ENCODE measurements at places on chromosomes 3 and 15.

- DNase-seq, result peak; percentile 87
Observed at GRCh38 chr3:127672429-127673190, at the start of gene ABTB1. TSS of gene ABTB1 (plus strand) at chr3:127672952. CDS start at chr3:127673026, 74 bp downstream.

DNA sequence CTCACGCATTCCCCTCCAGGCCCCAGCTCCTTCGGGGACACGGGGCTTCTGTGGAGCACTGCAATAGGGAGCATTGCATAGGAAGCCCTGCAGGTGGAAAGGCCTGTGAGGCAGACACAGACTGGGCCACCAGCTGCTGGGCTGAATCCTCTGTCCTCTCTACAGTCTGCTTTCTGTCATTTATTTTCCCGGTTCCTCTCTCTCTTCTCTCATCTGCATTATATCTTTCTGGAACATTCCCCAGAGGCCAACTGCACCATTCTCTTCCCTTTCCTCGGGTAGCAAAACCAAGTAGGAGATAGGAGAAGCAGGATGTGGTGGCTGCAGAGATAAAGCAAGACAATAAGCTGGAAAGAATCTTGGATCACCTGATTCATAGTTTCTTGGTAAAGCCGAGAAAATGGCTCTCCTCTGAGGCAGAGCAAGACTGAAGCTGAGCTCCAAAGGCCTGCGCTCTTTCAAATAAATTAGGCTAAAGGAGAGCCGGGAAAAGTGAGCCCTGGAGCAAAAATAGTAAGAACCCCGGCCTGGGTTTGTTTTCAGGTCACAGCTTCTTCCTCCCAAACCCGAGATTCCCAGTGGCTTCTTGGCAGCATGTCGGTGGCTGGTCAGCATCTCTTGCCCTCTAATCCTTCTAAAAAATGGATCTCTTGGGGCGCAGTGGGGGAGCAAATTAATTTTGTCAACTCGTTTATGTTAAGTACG is 5.3 kb downstream of the TM4SF4 start:
- no peak for DNase-seq

GRCh38 chr3:143685491-143685890 is 162.8 kb downstream of the SLC9A9 start:
- no peak for DNase-seq

GRCh38 chr15:101003706-101004105 is 84.5 kb downstream of the LRRK1 start:
- DNase-seq, result peak; percentile 10

DNA sequence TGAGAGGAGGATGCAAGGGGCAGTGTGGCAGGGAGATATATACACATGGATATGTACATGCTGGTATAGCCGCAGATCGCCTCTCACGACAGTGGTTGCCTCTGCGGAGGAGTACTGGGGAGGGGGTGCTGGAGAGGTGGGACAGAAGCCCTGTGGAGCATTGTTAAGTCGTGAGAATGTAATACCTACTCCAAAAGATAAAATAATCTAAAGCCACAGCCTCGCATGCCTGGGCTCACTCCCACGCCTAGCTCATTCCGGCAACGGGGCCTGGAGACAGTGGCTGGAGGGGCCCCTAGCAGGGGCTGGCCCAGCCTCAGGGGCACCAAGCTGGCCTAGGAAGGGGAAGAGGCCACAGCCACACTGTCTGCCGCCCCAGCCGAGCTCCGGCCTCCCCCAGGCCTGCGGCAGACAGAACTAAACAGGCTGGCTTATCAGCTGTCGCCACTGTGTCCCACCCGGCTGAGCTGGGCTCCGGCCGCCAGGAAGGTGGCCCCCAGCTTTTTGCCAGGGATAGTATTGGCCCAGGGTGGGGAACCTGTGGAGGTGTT is 65.1 kb upstream of the LCTL start:
- DNase-seq, result no peak

DNA sequence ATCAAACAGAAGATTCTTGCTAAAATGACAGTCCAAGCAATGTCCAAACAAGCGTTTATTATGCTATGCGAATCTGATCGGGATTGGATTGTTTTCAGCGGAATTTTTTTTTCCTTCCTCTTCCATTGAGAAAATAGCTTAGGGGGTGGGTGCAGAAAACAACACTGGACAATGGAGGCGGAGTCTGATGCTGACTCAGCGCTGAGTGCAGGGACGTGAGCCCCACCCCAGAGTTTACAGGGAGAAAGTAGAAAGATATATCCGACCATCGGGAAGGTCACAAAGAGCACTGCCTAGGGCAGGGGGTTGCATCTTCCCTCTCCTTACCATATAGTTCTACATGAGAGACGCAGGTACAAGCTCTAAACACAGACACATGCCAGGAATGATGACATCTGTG is 117.0 kb downstream of the FOXP1 start:
- no peak for DNase-seq

- DNase-seq, result no peak
Observed at GRCh38 chr3:113051787-113052186, 61.0 kb downstream of the GTPBP8 start.

DNA sequence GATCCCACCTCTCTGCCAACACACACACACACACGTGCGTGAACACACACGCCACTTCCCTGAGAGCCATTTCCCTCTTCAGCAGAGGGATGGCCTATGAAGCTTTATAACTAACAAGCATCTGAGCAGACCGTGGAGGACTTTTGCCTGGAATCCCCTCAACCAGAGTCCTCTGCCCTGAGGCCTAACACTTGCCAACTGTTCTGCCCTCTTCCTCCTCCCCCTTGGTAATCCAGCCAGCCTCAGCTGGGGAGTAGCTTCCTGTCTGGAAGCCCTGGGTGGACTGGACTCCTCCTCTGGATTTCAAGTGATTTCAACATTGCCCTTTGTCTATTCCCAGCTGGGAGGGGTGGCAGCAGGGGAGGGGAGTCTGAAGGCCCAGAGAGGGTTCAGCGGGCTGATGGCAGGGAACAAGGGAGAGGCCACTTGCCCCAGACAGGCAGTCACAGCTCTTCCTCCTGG is 68.4 kb upstream of the HACD2 start:
- DNase-seq, result no peak

- no peak for DNase-seq
Observed at GRCh38 chr3:81545572-81545971, 215.9 kb downstream of the GBE1 start.

DNA sequence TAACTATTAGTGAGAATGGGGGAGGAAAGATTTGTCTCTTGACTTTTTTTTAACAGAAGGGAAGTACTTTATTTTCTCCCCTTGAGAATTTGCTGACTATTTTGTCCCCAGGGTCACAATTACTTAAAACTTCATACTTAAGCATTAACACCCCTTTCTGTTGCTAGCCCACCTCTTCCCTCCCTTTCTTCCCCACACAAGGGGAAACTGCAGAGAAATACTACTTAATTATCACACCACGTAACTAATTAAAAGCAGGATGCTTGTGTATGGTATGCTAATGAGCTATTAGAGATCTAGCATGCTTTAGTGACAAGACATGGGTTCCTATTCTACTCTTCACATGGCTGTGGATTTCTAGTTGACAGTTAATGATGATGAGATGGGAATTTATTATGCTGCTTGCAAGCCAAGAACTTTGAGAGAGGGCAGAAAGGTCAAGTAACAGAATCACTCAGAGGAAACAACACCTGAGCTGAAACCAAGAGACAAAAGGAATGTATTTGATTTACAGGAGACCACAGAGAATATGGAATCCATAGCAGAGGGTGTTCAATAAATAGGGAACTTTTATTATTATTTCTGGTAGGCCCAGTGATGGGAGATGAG is 179.2 kb downstream of the LSAMP start:
- no peak for DNase-seq

- DNase-seq, result no peak
Observed at GRCh38 chr15:74442063-74442462, 8.3 kb upstream of the SEMA7A start.

DNA sequence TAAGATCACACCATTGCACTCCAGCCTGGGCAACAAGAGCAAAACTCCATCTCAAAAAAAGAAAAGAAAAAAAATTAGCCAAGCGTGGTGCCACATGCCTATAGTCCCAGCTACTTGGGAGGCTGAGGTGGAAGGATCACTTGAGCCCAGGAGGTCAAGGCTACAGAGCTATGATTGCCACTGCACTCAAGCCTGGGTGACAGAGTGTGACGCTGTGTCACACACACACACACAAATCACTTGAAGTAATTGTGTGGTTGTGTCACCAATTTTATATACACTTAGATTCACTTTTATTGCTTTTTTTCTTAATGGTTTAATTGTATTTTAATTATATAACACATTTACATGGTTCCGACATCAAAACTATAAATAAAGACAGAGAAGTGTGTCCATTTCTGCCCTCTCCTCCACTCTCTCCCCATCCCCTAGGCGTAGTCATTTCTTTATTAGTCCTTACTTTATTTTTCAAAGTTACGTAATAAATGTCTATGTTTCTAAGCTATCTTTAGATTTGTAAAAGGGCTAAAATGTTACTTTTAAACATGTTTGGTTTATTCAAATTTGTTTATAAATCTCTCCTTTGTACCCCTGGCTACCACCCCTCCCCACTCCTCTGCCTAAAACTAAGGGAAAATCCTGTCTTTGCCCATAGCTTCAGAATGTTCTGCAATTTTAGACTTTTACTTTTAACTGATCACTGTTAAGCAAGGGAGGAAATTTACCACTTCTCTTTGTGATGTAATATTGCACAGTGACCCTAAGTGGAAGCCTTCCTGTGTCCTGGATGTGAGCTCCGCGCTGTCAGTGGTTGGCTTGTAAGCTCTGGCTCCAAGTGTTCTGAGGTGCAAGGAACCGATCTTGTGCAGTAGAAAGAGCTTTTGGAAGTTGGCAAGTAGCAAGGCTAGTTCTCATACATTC is 10.8 kb upstream of the VILL start:
- no peak for DNase-seq

DNA sequence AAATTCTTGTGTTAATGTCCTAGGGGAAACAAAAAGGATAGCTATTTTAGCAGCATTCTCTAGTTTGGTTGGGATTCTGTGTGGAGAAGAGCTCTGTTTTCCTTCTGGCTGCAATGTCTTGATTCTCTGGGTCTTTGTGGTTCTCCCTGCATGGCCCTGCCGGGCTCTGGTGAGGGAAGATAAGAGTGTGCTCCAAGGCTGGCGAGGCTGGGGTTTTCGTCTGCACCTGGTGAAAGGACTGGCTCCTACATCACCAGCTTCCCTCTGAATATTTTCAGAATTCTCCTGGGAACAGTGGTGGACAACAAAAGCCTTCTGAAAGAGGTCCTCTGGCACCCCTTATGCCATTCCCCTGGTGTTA is 38.1 kb upstream of the SFMBT1 start:
- no peak for DNase-seq

- no peak for DNase-seq
Observed at GRCh38 chr3:98726084-98726483, 37.1 kb upstream of the ST3GAL6 start.

DNA sequence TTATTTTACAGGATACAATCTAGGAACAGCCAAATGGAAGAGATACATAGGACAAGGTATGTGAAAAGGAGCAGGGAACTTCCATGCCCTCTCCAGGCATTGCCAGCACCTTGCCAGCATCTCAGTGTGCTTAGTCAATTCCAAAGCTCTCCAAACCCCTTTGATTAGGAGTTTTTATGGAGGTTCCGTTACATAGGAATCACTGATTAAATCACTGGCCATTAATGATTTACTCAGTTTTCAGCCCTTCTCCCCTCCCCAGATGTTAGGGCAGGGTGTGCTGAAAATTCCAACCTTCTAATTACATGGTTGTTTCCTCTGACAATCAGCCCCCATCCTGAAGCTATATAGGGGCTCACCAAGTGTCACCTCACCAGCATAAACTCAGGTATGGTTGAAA is 11.5 kb downstream of the MYLK start:
- no peak for DNase-seq

DNA sequence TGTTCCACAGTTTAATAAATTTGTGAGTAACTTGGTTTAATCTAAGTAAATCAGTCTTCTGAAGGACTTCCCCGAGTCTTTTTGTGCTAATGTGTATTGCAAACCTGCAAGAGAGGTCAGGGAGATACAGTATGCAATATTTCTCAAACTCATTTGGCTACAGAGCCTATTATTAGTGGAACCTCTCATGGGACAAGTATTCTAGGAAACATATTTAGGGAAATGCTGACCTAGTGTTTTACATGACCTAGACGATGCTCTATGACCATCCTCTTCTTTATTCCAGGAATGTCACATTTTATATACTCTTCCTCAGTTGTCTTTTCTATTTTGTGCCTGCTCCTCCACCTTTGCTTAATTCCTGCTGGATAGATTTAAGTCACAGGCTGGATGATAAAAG is 327.8 kb upstream of the TBC1D5 start:
- DNase-seq, result no peak

- DNase-seq, result no peak
Observed at GRCh38 chr3:94794563-94794962, 731.7 kb downstream of the NSUN3 start.

GRCh38 chr3:118938183-118938961 is 96.3 kb downstream of the IGSF11 start:
- DNase-seq, result no peak

- no peak for DNase-seq
Observed at GRCh38 chr15:95887666-95888390, 442.7 kb upstream of the NR2F2 start.

DNA sequence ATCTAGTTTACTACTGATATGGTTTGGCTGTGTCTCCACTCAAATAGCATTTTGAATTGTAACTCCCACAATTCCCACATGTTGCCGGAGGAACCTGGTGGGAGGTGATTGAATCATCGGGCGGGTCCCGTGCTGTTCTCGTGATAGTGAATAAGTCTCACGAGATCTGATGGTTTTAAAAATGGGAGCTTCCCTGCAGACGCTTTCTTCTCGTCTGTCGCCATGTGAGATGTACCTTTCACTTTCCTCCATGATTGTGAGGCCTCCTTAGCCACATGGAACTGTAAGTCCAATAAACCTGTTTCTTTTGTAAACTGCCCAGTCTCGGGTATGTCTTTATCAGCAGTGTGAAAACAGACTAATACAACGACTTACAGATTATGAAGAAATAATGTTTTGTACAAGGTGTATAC is 35.6 kb upstream of the PYDC2 start:
- no peak for DNase-seq

GRCh38 chr3:149553781-149554451 is 79.4 kb downstream of the TM4SF4 start:
- no peak for DNase-seq

DNA sequence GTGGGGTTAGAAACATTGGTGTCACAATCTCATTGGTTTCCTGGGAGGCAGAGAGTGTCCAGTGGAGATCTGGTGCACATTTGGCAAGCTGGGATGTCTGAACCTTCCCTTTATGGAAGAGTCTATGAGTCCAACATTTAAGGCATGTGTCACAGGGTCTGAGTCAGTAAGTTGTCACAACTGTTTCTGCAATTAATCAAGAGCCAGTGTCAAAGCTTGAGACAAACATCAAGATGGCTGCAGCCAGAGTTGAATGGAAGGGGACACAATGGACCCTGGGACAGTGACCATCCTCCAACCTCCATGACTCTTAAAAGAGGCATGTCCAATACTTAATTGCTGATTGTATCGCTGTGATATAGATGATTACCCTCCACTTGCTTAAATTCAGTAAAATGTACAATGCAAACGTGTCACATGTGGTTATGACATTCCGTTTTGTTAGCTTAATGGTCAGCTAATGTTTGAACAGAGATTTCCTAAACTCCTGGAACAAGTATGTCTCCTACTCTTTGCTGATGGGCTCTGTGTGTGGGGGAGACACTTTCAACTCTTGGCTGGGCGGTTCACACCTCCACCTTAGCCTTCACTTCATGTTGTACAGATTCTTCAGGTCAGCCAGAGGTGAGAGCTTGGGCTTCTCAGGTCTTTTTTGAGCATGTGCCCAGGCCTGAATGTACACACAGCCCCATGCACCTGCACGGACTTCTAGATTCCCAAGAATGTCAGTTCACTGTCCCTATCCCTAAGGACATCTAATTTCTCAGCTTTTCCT is 79.9 kb upstream of the PRR23E start:
- DNase-seq, result no peak
